ENCODE measurements at places on chromosomes 3 and 15.

GRCh38 chr3:108486941-108487340 is 23.5 kb downstream of the MYH15 start:
- DNase-seq: no peak

GRCh38 chr15:95196176-95196915 is 965.0 kb downstream of the MCTP2 start:
- DNase-seq: no peak

DNA sequence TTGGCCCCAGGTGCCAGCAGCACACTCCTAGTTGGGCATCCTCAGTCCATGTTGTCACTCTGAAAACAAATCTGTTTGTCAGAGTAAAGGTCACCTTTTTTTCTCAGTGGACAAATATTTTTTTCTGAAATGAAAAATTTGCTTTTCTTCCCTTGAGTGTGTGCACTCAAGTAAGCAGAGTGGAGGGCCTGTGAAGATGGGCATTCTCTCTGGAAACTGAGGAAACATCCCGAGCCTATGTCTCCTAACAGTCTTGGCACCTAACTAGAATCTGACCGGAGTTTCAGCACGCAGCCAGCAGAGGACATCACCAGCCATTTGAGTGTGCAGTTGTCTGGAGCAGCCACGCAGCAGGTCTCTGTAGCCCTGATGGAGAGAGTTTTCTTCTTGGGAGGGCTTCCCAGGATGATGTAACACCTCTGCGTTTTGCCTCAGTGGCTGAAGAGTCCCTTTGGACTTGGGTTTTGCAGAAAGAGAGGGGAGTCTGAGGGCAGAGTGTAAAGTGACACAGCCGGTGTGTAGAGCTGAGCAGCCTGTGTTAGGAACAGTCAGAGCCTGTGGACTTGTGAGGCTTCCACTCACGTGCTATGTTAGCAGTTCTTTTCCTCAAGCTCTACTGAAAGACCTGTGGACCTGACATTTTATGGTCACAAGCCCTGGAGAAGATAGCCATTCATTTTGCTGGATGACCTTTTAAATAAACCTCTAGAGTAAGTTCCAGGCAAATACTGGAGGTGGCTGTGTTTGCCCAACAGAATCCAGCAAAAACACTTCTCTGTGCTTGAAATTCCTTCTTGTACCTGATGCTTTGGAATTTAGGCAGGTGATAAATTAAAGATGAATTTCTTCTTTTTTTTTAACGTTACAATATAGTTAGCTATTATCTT is 51.6 kb downstream of the ABHD2 start:
- DNase-seq: no peak

GRCh38 chr3:42290966-42291714 is 25.2 kb upstream of the CCK start:
- no peak for DNase-seq

GRCh38 chr3:190382082-190382481 is 5.9 kb upstream of the CLDN16 start:
- DNase-seq: no peak

DNA sequence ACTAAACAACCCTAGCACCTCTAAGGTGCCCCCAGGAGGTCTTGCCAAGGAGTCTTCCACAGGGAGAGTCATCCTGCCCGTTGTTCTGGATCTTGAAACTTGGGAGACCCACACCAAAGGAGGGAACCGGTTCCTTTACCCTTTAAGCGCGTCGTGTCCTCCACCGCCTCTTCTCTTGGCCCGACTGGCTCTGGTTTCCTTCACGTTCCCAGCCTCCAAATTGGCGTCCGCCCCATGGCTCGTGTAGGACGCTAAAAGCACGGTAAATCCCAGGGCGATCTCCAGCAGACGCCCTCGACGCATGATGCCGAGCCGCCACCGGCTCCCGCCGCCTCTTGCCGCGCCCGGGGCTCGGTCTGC is 1.1 kb downstream of the FBN1 start:
- DNase-seq: no peak

DNA sequence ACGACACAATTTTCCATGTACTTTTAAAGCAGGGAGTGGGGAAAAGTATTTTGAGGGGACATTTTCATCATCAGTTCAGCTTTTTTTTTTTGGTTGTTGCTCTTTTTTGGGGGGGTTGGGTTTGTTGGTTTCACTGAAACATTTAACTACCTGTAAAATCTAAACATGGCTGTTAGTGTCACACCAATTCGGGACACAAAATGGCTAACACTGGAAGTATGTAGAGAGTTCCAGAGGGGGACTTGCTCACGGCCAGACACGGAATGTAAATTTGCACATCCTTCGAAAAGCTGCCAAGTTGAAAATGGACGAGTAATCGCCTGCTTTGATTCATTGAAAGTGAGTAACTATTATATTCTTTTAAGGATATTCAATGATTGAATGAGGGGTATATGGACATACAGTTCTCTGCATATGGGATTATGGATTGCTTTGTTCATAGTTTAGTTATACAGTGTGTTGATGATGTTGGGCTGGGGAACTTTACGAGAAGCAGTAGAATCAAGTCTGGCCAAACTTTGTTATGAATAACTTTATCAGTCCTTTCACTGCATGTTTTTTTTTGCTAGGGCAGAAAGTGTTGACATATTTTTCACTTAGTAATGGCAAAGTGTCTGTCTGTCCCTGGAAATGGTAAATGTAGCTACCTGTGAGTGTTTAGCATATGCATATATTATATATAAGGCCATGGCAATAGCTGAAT is 31.5 kb downstream of the MBNL1 start:
- no peak for DNase-seq

GRCh38 chr3:46913644-46914043 is 36.1 kb downstream of the PTH1R start:
- peak; percentile 75 for DNase-seq

GRCh38 chr15:68829068-68829467 is 8.4 kb upstream of the ANP32A start:
- DNase-seq: no peak

DNA sequence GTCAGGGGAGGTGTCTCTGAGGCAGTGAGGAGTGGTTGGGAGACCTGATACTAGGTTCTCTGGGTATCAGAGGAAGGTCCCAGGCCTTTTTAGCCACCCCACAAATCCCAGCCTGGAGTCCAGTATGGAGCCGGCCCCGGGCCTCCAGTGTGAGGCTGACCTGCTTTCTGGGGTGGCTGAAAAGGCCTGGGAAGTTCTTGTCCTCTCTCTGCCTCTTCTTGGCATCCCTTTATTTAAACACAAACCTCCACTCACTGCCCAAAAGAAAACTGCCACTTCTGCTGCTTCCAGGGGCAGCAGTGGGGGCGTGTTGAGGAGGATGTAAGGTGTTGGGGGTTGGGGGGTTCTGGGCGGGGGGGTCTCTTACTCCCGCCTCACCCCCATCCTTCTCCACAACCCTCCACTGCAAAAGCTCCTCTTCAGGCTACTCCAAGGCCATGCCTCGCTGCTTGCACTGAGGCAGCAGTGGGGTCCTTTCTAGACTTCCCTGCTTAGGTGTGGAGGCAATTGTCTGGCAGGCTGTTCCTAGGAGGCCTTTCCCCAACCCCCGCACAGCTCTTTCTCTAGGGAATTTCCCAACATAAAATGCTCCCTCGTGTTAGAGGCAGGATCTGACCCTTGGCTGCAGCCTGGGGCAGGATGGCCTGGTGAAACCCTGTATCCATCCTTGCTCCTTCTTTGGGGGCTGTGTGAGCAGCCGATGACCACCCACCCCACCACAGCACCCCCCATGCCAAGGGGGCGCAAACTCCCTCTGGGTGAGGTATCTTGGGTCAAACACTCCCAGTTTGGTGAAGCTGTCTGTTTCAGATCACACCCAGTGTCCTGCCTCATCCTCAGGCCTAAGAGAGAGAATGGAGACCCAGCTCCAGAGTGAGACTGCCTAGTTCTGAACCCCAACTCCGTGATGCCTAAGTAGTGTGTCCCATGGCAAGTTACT is 12.1 kb upstream of the RAD18 start:
- no peak for DNase-seq
